Smooth muscle cell of the umbilical artery (primary cell): ENCODE measurements at places on chromosomes 2 and 18. TPM values are rescaled to one million over a fixed set of nuclear protein-coding genes. Genes with fewer than 3 reads are reported as not detected.

ANKRD30BL gene
- total RNA-seq: not detected in 2 replicates

XDH gene
- total RNA-seq: 0.69 TPM in 1 of 2 replicates, not detected in the other

SERPINB12 gene
- total RNA-seq: not detected in 2 replicates

ASB18 gene
- total RNA-seq: not detected in 2 replicates

TMEM198 gene
- 0.88 and 1.2 TPM in 2 replicates for total RNA-seq

DNMT3A gene
- total RNA-seq: 13.7 and 14.8 TPM in 2 replicates

HK2 gene
- 51.7 and 62.4 TPM in 2 replicates for total RNA-seq

RDH14 gene
- 21.7 and 22.5 TPM in 2 replicates for total RNA-seq

PLGLB2 gene
- total RNA-seq: 0.30 and 2.1 TPM in 2 replicates
